ENCODE measurements at places on chromosomes 7 and 10.

DNA sequence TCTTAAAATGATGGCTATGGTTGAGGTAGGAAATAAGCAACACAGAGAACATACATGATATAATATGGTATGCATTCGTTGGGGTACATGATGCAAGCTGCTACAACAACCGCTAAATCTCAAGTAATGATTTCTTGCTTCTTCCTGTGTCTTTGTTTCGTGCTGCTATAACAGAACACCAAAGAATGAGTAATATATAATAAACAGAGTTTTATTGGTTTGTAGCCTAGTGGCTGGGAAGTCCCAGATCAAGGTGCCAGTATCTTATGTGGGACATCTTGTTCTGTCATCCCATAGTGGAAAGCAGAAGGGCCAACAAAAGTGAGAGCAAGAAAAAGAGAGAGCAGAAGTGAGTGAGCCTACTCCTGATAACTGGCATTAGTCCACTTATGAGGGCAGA lies 689.7 kb downstream of the SUGCT start:
- DNase-seq: no peak

DNA sequence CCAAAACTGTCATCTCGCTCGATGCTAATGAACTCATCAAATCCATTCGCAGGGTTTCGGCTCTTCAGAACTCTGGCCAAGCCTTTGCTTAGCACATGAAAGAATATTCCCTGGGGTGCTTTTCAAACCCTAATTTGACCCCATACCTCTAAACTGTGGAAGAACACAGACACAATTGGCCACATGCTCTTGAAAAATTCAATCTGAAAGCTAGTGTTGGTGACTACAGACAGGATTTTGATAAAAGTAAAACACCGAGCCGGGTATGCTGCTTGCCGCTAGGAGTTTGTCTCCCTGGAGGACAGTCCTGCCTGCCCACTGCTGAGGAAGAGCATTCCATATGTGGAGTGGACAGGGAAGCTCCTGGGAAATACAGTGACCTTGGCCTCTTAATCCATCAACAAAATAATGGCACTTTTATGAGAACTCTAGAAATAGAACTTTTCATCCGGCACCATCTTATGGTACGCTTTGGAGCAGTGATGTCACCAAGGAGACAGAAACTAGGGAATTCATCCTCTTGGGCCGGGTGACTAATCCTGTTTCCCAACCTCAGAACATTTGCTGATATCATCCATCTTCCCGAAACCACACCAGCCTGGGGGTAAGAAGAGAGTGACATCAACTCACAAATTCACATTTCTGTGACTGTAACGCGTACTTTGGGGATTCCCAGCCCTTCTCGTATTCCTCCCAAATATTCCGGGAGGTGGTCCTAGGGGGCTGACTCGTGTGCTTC lies 34.2 kb downstream of the MTURN start:
- no peak for DNase-seq

GRCh38 chr10:56096226-56096517 lies 264.9 kb downstream of the ZWINT start:
- DNase-seq: no peak

DNA sequence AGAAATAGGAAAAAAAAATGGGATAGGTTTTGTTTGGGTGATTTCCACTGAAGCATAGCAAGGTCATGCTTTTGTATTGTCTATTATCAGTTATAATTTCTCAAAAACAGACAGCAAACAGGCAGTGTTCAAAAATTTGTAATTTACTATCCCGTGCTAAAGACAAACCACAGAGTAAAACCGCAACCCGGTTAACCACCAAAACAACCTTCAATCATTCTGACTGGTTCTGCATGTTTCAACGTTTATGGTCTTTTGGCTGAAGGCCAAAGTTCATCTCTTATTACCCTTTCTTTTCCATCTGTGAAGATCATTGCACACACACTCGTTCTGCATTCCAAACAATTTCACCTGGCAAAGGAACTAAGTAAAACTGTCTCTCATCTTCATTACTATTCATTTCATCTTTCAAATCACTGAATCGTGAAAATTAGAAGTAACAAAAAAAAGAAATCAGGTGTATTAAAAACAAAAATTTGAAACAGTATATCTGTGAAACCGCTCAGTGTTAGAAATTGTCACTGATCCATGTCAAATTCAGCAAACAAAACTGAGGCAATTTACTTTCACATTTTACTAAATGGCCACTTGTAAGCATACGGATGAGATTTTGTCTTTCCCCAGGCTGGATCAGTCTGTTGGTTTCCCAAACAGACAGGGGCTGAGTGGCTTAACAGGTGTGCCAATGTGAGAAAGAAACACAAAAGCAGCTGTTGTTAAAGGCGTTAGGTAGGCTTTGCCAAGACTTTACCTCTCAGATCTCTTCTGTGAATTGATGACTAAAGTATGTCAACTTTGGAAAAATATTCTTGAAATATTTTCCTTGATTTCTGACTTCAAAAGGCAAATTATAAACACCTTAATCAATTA lies 539.6 kb downstream of the CNTNAP2 start:
- no peak for DNase-seq

DNA sequence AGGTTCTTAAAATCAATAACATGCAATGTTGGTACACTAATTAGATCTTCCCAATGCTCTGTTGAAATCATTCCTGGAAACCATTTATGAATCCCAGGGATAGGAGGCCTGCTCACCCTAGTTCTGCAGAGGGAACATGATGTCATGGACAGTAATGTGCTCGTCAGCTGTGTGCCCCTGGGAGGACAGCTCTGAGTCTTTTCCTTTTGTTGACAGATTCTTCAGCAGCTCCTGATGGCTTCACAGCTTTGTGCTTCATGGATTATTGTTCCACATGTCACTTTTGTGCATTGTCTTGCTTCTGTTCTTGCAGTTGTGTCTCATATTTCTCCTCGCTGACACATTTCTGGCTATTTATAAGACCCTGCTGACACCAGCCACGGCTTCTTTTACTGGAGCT lies 367.5 kb downstream of the CCSER2 start:
- no peak for DNase-seq

DNA sequence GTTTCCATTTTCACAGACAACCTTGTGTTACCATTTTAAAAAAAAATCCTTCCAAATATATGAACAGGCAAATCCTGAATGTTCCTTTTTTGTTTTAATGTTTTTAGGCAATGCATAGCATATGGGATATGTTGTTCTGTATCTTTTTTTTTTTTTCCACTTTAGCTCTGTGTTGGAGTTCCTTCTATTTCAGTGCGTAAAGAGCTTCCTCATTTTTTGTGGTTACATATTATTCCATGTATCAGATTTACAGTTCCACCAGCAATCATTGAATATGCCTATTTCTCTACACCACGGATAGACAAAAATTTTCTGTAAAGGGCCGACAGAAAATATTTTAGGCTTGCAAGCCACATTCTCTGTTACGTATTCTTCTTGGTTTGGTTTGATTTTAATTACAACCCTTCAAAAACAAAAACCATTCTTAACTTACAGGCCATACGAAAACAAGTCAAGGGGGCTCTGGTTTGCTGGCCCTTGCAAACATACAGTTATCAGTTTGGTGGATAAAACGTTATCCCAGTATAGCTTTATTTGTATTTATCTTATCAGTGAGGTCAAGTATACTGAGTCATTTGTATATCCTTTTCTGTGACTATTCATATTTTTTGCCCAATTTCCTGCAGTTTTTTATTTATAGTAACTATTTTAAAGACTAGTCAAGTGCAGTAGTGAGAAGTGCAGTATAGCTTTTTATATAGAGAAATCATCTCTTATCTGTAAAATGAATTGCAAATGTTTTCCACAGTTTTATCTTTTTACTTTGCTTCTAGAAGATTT lies 55.7 kb downstream of the RALA start:
- DNase-seq: no peak

GRCh38 chr10:89171263-89171872 lies 35.7 kb downstream of the CH25H start:
- no peak for DNase-seq

- no peak for DNase-seq
Measured at GRCh38 chr10:120950051-120950561, 98.9 kb downstream of the WDR11 start.

DNA sequence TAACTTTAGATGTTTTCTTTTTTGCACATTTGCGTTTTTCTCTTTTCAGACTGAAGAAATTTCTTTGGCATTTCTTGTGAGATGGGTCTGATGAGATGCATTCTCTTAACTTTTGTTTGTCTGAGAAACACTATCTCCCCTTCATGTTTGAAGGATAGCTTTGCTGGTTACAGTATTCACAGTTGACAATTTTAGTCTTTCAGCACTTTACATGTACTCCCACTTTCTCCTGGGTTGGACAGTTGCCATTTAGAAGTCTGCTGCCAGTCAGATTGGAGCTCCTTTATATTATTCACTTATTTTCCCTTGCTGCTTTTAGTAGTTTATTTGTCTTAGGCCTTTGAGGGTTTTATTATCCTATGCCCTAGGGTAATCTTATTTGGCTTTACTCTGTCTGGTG lies 67.3 kb upstream of the VOPP1 start:
- no peak for DNase-seq

DNA sequence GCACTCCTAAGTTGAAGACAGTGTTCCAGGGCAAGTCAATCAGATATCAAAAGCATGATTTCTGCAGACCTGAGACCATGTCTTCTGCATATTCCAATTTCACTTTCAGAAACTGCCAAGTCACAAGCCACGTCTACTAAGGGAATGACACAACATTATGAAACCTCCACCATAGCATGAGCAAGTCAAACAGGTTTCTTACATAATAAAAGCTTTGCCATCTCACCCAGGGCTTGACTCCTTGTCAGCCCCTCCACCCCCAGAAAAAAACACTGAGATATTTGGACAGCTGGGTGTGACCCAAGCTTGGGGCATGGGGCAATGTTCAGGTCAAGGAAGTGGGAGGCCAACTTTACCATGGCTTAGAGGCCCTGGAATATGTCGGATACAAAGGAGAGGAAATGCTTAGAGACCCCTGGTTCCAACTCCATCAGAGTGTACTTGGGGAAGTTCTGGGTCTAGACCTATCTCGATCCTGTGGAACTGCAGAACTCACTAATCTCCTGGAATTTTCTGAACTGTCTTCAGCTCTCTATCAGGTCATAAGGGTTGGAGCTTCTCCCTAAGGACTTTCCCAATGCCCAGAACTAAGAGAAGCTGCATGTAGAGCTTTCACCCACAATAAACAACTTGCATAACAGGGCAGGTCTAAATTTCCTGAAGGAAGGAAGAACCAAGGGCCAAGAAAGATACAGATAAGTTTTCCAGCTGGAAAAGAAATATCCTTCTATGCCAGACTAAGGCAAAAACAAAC lies 80.6 kb upstream of the NAMPT start:
- DNase-seq: no peak

DNA sequence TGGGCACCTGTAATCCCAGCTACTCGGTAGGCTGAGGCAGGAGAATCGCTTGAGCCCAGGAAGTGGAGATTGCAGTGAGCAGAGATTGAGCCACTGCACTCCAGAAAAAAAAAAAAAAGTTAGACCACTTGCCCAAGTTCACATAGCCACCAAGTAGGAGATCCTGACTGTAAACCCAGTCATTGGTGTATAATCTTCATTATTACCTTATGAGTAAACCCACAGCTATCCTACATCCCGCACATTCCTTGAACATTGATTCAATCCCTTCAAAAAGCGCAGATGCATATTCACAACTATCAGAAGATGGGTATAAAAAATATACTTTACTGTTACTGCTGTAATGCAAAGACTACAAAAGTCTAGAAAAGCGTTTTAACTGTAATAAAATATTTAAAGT lies 512.9 kb downstream of the SUGCT start:
- no peak for DNase-seq

- no peak for DNase-seq
Measured at GRCh38 chr7:21071561-21072501, 285.1 kb upstream of the SP8 start.

DNA sequence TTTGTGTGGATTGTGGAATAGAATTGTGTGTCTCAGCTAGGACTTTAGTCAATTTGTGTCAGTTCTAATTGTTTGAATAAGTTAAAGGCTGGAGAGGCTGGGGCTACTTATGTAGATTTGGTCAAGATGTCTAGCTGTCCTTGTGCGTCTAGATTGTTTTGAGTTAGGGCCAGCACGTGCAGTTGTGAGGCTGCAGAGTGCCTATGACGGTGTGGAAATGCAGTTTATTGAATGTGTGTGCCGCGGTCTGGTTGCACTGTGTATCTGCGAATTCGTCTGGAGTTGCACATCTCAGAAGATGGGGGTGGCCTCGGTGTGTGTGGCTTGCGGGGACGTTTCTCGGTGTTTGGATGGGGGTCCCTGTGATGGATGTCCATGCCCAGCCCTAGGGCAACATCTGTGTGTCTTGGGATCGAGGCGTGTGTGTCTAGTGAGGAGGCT lies 10.2 kb downstream of the EMX2 start:
- DNase-seq: no peak

- no peak for DNase-seq
Measured at GRCh38 chr10:91589658-91590035, 43.2 kb downstream of the PPP1R3C start.

- DNase-seq: no peak
Measured at GRCh38 chr10:17249820-17250219, 21.8 kb downstream of the VIM start.

All from activated T-helper 1 cell treated with anti-CD3 and anti-CD28 coated beads, Interleukin-12 subunit alpha, Interleukin-12 subunit beta, Interleukin-2, Interleukin-4 antibody, amounts not matched to agents 30 ng/mL and 10 ng/mL and 1 ng/mL, durations not matched to agents 14 hours and 24 hours and 36 hours (primary cell).